ENCODE measurements at places on chromosomes 5 and 9.

DNA sequence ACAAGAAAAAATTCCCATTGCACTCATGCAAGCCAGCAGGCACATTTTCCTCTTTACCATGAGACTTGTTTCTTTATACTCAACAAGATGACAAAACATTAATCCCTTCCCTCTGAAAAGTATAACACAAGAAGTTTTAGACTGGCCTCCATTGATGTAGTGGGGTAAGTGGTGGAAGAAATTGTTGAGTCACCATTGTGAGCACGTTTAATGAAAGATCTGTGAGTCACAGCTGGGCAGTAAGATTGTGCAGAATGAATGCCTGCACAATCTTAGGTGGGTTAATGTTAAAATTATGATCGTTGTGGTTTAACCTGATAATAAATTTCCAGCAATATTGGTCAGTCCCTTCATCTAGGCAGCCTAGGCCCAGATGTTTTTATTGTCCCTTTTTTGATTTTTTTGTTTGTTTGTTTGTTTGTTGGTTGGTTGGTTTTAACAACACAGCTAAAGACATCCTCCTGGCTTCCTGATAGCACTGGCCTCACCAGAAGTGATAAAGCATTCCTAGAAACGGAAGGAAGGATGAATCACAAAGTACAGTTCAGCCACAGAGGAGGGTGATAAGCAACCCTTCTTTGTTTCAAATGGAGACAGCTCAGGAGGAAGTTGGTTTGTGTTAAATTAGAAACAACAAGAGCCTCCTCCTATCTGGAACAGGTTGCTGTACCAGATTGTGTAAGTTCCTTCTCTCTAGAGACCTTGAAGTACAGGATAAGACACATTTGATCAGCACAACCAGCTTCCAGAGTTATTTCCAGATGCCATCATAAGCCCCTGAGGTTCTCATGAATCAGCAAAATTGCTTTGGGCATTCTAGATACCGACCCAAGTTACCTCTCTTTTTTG lies 40.3 kb downstream of the SLC24A2 start:
- DNase-seq = no peak

- DNase-seq = no peak
Observed at GRCh38 chr5:147037515-147038205, 159.1 kb upstream of the PPP2R2B start.

DNA sequence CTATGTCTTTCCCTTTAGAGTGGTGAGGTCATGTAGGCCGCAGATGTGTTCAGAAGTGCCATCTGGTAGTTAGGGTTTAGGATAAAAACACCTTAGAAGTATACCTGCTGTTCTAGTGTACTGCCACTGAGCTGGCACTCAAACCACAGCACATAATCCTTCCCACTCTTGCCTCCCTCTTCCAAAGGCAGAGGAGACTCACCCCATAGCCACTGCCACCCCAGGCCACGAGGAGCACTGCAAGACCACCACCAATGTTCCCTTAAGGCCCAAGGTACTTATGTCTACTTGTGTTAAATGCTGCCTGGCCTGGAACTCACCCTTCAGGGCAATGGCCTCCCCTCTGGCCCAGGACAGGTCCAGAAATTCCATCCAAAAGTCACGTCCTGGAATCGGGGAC lies 379.5 kb upstream of the EDIL3 start:
- no peak for DNase-seq

DNA sequence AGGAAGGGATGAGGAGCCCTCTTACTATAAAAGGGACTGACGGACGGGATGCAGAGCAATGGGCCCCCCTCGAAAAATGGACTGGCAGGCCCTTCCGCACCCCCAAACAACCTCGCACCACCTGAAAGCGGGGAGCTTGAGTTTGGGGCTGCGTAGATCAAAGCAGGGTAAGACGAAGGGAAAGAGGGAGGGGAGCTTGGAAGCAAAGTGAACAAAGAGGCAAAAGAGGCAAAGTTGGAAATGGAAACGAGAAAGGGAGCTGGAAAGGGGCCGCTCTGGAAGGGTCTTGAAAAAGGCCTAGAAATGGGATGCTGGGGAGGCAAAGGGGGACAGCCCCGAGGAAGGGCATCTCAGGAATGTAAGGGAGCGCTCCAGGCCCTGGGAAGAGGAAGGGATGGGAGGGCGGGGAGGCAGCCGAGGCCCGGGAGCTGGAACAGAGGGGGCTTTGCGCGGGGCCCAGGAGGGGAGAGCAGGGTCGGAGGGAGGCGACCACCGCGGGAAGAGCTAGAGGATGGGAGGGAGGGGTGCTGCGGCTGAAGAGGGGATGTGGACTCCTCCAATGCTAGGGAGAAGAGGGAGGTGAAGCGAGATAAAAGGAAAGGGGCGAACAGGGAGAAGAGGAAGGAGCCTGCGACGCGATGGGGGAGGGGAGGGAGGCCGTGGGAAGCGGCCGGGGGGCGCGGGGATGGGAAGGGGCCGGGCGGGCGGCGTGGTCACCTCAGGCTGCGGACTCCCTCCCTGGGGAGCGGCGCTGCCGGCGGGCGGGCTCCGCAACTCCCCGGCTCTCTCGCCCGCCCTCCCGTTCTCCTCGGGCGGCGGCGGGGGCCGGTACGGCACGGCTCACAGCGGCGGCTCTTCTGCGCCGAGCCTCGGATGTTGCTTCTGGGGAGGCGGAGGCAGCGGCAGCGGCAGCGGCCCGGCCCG lies 577 bp downstream of the RNF145 start:
- DNase-seq = no peak

DNA sequence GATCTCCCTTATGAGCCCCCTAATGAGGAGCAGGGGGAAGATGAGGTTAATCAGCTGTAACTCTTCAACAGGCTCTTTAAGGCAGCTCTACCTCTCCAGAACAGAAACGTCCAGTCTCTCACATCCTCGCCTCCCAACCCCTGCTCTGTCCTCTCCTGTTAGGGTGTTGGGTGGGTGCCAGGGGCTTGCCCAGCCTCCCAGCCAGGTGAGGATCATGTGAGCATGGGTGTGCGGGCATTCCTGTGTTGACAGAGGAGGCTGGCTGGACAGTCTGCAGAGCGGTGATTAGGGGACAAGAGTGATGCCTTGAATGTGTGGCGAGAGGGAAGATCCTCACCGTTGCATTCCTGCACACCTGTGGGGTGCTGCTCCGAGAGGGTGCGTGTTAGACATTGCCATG lies 51.7 kb downstream of the CCDC180 start:
- DNase-seq = no peak

- DNase-seq = no peak
Observed at GRCh38 chr5:179805529-179806249, 977 bp downstream of the MGAT4B start.

DNA sequence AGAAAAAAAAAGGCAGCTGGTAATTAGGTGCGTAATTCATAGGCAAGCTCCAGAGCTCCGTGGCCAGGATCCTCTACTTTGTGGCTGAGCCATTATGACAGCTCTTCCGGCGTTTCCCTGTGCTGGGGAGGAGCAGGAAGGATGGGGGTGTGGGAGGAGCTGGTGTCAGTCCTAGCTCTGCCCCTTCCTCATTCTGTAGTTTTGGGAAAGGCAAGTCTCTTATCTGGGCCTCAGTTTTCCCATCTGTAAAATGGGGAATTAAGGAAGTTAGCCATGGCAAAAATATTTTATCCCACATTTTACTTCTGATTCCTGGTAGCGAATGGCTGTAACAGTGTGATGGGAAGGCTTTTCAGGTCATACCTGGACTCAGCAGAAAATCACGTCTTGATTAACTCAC lies 81.1 kb downstream of the SEC61B start:
- no peak for DNase-seq

- DNase-seq = no peak
Observed at GRCh38 chr9:129182625-129183494, 4.8 kb upstream of the IER5L start.

- no peak for DNase-seq
Observed at GRCh38 chr9:124795881-124796431, 19.0 kb downstream of the OLFML2A start.

DNA sequence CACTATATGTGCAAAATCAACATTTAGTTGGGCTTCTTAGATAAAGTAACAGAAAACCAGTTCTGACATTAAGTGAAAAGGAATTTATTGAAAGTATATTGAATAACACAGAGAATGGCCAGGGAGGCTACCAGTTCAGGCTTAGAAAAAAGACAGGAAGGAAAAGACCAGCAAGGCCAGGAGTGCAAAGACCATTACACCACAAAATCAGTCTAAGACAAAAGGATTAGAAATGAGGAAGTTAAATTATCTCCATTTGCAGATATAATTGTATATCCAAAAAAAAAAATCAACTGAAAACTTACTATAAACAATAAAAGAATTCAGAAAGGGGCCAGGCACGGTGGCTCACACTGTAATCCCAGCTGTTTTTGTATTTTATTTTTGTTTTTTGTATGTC lies 4.8 kb upstream of the TEX10 start:
- DNase-seq = no peak

- no peak for DNase-seq
Observed at GRCh38 chr5:24606971-24607370, 37.8 kb downstream of the CDH10 start.

DNA sequence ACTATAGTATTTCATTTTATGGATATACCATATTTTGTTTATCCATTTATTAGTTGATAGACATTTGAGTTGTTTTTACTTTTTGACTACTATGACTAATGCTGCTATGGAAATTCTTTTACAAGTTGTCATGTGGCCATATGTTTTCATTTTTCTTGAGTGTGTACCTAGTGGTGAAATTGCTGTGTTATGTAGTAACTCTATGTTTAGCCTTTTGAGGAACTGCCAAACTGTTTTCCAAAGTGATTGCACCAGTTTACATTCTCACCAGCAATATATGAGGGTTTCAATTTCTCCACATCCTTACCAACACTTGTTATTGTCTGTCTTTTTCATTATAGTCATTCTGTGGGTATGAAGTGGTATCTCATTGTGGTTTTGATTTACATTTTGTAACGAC lies 75.4 kb downstream of the GRIA1 start:
- no peak for DNase-seq

- DNase-seq = no peak
Observed at GRCh38 chr9:122116040-122116439, 22.9 kb upstream of the TTLL11 start.

All from esophagus squamous epithelium (tissue), 5 donors.